ENCODE measurements at places on chromosomes 6 and 20.

DNA sequence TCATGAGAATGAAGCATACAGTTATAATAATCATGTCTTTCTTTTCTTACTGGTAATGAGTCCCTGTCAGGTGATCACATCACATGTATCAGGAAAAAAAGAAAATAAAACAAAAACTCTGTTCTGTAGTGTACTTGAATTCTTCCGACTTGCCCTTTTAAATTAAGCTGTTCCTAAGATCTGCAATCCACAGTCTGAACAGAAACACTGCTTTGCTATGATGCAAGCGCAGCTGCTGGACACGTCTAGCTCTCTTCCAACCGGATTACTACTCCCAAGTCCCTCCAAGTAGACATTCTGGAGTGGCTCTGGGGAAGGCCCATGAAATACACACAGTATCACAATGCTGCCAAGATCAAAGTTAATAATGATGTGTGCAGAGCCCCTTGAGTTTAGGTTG, 83.7 kb downstream of the FYN start:
- peak; percentile 47 for DNase-seq

DNA sequence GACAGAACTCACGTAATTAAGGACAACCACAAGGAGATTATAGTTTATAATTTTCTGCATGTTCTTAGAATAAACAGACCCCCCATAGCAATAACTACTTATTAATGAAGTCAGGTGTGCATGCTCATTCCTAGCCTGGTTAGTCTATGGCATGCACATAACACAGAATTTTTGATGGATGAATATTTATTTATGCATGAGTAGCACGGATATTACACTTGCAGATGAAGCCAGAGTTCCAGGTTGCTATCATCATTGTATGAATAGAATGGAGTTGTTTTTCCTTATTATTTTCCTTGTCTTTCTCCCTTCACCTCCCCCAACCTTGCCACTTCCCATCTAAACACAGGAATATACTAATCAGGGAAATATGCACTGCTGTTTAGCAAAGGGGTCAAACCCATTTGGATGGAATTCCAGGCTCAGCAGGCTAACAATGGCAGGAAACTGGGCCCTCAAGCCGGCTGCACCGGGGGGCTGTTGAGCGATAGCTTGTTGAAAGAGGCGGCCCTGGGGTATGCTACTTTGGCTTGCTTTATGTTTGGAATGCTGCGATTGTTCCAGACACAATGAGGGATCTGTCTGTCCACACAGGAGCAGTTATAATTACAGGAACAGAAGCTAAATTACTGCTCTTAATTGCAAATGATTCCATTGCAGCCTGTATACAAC, 112.6 kb downstream of the TMEM170B start:
- peak; percentile 70 for DNase-seq

GRCh38 chr20:51042064-51042463, 19.2 kb upstream of the KCNG1 start:
- DNase-seq = no peak

- no peak for DNase-seq
These were observed 67.8 kb downstream of the TIAM2 start for GRCh38 chr6:155062866-155063341.

DNA sequence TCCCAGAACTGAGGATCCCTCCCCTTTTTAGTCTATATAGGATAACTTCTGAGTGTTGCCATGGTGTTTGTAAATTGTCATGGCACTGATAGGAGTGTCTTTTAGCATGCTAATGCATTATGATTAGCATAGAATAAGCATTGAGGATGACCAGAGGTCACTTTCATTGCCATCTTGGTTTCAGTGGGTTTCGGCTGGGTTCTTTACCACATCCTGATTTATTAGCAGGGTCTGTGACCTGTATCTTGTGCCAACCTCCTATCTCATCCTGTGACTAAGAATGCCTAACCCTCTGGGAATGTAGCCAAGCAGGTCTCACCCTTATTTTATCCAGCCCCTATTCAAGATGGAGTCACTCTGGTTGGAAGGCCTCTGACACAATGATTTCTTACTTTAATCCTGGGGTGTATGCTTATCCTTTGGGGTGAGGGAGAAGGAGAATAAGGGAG, 19.6 kb downstream of the WFDC2 start:
- DNase-seq = no peak

GRCh38 chr6:2862712-2863181, 21.1 kb upstream of the SERPINB1 start:
- no peak for DNase-seq

- DNase-seq = no peak
These were observed 4.4 kb upstream of the LMBRD1 start for GRCh38 chr6:69801225-69801624.

DNA sequence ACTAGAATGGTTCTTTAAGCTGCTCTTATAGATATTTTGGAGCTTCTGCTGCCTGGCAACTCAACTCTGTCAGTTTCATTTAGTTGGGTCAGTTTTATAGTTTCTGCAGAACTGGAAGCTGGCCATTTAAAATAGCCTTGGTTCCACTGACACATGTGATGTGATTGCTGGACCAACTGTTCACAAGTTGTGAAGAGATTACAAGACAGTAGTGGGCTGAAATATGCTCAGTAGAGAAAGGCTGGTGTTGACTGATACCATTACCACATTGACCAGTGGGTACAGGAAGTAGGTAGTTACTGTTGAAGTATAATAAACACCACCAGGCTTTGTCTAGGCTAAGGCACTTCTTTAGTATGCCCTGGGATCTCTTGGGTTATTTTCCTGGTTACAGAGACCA, 39.0 kb downstream of the BCKDHB start:
- DNase-seq = no peak

- DNase-seq = peak; percentile 74
These were observed 15.9 kb upstream of the PEDS1 start for GRCh38 chr20:50169329-50169823.

DNA sequence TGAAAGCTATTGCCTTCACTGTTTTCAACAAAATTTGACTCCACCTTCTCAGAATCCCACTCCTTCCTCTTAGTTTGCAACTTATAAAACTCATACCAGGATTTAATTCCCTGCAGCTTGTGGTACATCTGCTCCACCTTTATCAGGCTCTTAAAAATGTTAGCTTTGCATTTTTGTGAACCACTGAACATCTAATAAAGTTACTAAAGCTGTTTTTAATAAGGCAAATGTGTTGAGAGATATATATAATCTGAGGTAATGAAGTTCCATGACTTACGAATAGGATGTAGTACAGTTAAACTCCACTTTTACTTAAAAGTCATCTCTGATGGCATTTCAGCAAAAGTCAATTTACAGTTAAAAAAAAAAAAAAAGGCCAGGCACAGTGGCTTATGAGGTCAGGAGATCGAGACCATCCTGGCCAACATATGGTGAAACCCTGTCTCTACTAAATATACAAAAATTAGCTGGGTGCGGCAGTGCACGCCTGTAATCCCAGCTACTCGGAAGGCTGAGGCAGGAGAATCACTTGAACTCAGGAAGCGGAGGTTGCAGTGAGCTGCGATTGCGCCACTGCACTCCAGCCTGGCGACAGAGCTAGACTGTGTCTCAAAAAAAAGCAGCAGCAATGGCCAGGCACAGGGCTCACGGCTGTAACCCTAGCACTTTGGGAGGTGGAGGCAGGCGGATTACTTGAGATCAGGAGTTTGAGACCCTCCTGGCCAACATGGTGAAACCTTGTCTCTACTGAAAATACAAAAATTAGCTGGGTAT, 106.2 kb downstream of the KIF13A start:
- DNase-seq = peak; percentile 35

DNA sequence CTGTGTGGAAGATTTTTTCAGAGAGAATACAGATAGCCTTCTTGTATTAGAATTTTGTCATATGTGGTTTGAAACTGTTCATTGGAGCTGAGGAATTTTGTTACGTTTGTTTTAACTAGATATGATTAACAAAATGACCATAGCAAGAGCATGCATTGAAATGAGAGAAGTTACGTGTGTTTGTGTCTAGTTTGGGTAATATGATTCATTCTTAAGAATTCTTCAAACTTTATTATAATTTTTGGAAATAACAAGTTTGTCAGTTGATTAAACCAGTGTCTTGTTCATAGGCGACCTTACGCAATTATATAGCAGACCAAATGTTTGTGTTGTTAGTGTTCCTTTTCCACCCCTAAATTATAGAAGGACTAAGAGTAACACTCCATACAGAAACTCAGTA, 5.5 kb downstream of the GMNN start:
- no peak for DNase-seq

- DNase-seq = no peak
These were observed 71.9 kb downstream of the NOL4L start for GRCh38 chr20:32513031-32513866.

- no peak for DNase-seq
These were observed 34.9 kb upstream of the ARHGAP18 start for GRCh38 chr6:129744880-129745237.

- no peak for DNase-seq
These were observed 924.1 kb downstream of the EPHA7 start for GRCh38 chr6:92495242-92495641.

GRCh38 chr6:87212596-87212995, 57.2 kb downstream of the ZNF292 start:
- DNase-seq = no peak

DNA sequence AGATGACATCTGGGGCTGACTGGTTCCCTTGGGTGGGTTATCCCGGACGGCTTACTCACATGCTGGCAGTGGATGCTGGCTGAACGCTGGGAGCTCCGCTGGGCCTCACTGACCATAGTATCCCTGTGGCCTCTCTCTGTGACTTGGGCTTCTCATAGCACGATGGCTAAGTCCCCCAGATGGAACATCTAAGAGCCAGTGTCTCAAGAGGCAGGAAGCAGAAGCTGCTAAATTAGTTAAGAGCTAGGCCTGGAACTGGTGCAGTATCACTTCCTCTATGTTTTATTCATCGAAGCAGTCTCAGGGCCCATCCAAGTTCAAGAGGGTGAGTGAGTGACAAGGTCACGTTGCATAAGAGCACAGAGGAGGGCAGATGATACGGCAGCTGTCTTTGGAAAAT, 116.5 kb upstream of the LAMP5 start:
- no peak for DNase-seq

DNA sequence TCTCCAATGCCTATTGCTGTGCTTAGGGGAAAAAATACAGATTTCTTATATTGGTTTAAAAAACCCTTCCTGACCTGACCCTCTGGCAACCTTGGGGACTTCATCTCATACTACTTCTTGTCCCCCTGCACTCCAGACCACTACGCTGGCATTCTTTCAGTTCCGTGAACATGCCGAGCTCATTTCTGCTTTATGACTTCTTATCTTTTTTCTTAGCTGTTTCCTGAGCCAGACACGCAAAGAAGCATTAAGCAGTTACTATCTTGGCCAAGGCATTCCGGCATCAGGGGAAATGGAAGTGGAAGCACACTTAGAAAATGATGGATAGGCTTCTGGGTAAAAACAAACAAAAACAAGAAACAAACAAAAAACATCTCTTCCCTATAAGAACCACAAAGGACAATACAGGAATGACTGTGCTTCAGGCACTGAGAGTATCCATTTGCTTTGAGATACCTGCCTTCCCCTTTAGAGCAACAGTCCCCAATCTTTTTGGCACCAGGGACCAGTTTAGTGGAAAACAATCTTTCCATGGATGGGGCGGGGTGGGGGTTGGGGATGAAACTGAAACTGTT, 4.4 kb upstream of the CCDC28A start:
- no peak for DNase-seq

- no peak for DNase-seq
These were observed 149.0 kb downstream of the MYB start for GRCh38 chr6:135329851-135330803.

GRCh38 chr6:89789980-89790379, 29.6 kb downstream of the MDN1 start:
- DNase-seq = no peak

DNA sequence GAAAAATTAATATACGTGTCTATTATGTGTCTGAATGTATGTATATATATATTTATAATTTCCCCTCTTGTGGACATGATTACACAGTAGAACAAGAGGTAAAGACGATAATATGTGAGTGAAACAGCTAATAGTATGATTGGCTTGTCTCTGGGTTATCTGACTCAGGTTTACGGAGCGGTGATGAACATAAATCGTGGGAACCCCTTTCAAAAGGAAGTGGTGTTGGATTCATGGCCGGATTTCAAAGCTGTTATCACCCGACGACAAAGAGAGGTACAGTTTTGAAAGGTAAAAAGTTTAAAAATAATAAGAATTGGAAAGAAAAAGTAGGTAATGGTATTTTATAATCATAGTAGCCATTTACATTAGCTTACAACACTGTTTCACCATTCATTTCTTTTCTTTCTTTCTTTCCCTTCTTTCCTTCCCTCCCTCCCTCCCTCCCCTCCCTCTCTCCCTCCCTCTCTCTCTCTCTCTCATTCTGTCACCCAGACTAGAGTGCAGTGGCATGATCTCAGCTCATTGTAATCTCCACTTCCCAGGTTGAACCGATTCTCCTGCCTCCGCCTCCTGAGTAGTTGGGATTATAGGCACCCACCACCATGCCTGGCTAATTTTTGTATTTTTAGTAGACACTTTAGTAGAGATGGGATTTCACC, 15.9 kb downstream of the GLYATL3 start:
- DNase-seq = no peak

GRCh38 chr6:134956032-134956431, 6.1 kb upstream of the ALDH8A1 start:
- DNase-seq = no peak

DNA sequence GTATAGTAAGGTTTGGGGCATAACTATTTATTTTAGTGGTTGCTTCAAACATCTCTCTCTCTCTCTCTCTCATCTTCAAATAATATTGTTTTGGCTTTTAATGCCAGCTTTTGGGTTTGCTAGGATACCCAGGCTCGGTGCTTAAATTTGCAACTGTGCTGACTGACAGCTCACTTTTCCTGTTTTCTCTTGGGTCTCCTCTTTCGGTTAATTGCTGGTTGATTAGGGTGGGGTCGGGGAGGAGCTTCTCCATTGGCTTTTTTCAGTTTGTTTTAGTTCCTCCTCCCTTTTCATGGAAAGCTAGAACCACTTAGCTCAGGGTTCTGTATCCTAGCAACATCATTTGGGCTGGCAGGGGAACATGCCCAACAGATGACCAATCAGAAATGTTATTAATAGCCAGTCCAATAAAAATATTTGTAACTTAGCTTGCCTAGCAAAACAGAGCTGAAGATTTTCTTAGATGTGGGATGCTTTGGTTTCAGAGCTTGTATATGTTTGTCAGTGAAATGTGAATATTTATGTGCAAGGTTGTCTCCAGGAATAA, 11.3 kb downstream of the TFAP2B start:
- DNase-seq = no peak

GRCh38 chr20:48409055-48409615, 418.7 kb downstream of the PREX1 start:
- no peak for DNase-seq

DNA sequence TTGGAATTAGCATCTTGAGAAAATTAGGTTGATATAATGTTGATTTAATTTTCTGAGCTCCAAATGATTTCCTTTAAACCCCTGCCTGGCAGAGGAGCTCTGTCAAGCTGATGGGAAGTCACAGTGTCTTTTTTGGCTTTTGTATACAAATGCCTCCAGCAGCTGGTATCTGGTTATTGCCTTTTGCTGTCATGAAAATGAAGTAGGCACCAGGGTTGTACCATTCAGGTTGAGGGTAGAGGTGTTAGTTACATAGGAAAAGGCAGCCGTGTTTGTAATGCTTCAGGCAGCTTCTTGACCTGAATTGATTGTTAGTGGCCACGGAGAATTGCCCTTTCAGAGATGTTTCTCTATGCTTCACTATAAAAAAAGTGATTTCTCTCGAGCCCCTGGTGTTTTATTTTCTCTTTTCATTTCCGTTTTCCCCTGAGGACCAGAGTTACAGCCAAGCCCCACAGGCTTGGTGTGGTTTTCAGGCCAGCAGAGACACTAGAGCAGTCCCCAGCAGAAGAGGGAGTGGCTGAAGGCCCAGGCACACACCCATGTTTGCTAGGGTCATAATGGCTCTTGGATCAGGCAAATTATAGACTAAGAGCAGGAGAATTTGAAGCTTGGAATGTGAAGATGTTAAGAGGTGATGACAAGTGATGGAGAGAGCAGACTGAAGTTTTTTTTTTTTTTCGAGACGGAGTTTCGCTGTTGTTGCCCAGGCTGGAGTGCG, 21.6 kb downstream of the CMTR1 start:
- no peak for DNase-seq
